ENCODE measurements at places on chromosomes 3 and 15. TPM values are rescaled to one million over a fixed set of nuclear protein-coding genes. Genes with fewer than 3 reads are reported as not detected.
A peak's percentile ranks its signal among the peaks of the same experiment; 100 is the strongest.

GRCh38 chr3:151156618-151157216 lies 46.3 kb downstream of the GPR171 start:
- no peak for DNase-seq

DNA sequence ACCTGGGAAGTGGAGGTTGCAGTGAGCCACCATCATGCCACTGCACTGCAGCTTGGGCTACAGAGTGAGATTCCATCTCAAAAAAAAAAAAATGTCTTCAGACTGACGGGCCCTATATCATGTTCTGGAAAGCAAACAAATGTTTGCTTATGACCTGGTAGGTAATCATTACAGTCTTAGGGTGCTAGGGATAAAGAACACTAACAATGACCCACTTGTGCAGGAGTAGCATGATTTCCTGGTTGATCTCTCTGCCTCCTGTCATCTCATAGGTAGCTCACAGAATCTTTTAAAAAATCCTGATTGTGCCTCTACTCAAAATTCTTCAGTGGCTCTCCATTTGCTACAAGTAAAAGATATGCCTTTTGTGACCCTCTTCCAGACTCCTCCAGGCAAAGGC lies 74.5 kb upstream of the TSPAN3 start:
- DNase-seq = no peak

- DNase-seq = no peak
These were observed at the start of gene SUCNR1 for GRCh38 chr3:151873398-151873797. SUCNR1 (plus strand) TSS chr3:151873643; CDS start chr3:151879893, 6,250 bp downstream.

- no peak for DNase-seq
These were observed 33.5 kb downstream of the UMPS start for GRCh38 chr3:124763644-124764358.

DNA sequence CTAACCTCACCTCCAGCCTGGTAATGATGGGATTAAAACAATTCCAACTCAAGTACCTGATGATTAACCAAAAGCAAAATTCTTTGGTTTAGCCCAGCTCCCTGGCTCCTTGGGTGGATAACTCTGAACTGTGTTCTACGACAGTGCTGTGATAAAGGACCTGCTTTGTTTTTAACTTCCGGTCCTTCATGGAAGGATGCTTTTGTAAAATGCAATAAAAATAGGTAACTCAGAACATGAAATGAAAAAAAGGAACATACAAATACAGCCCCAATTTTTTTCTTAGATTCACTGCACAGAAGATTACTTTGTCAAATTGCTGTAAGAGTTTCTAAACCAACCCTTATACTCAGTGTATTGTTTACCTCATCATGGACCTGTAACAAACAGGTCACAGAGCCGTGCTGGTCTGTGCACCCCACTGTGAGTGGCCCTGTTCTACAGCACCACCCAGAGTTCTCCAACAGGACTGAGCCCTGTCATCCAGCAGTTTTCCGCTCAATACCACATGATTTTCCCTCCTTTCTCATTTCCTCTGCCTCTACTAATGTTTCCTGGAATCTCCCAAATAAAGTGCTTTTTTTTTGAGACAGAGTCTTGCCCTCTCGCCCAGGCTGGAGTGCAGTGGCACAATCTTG lies 4.9 kb upstream of the PCYT1A start:
- DNase-seq = no peak

DNA sequence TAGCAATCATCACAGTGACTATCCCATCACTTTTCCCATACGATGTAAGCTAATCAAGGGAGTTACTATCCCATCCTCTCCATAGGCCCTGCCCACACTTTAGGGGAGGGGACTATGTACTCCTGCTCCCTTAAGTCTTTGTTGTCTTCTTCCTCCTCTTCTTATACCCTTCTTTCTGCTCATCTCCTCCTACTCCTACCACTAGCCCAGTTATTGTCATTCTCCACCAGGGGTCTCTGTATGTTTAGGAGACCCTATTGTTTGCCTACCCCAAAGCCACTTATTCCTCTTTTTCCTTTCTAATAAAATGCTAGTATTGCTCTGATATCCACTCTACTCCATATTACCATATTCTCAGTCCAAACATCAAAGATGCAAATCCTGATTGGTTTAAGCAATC lies 27.8 kb downstream of the STAC start:
- DNase-seq = no peak

DNA sequence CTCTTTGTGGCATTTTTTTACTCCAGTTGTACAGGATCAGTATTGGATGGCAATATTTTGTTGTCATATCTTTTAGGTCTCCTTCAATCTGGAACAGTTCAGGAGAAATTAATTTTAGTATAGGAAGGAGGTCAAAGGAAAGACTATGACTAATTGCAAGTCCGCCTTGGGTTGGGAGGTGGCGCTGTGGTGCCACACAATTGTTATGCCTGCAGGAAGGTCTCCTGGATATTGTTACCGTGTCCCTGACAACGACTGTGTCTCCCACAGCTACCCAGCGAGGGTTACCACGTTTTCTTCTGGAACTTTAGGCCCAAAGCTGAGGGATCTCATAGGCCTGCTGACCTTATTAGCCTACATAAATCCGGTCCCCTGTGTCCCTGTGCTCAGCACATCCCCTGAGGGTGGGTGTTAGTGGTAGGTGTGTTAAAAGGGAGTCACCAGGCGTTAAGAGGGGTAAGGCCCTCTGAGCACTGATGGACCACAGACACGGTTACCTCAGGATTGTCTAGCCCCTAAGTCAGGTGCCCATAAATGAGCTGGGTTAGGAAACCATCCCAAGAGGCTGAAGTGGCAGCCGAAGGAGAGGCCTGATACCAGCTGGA lies 31.5 kb downstream of the KCNAB1 start:
- DNase-seq = peak; percentile 90

GRCh38 chr3:152402695-152403451 lies 134.1 kb downstream of the MBNL1 start:
- no peak for DNase-seq

GRCh38 chr15:35066094-35066493 lies 19.0 kb downstream of the NANOGP8 start:
- no peak for DNase-seq

- DNase-seq = no peak
These were observed 470.4 kb upstream of the ROBO1 start for GRCh38 chr3:80238152-80238551.

DNA sequence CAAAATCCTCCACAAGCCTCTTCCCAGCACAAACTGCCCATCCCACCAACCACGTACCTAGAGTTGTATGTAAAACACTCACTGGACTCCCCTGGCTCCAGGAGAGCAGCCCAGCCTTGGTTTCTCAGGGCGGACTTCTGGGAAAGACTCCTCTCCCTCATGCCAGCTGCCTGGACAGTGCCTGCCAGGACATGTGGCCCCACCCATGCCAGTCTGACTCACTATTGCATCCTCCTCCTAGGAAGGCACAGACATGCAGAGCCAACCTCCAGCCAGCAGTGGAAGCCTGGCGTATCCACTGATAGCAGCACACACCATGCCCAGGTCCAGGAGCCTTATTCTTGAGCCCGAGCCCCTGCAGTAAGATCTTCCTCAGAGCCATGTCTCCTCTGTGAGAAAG lies 8.6 kb downstream of the PKM start:
- DNase-seq = no peak

- no peak for DNase-seq
These were observed 9.4 kb downstream of the MAP6D1 start for GRCh38 chr3:183815951-183816475.

- no peak for DNase-seq
These were observed 174.0 kb upstream of the TPM1 start for GRCh38 chr15:62868507-62868906.

The ADPRH gene
- polyA plus RNA-seq = 2.5 TPM

The FBXL22 gene
- polyA plus RNA-seq = 4.7 TPM

The TNNC1 gene
- polyA plus RNA-seq = 41.1 TPM

The HRG gene
- polyA plus RNA-seq = not detected

Data from stomach (tissue), 19 donors.